Lower leg skin (tissue), 4 donors: ENCODE measurements at places on chromosomes 16 and 17. TPM values are rescaled to one million over a fixed set of nuclear protein-coding genes. Genes with fewer than 3 reads are reported as not detected.

TP53TG3C gene
- not detected for total RNA-seq

CIITA gene
- total RNA-seq: 17.0 TPM

NTHL1 gene
- 5.8 TPM for total RNA-seq

- no peak for DNase-seq
Observed at GRCh38 chr16:16067127-16067526, 117.7 kb downstream of the ABCC1 start.

GRCh38 chr16:85755929-85756768 is 5.3 kb upstream of the C16orf74 start:
- no peak for DNase-seq

HERPUD1 gene
- total RNA-seq: 162 TPM
